ENCODE measurements at places on chromosomes 2 and 18. TPM values are rescaled to one million over a fixed set of nuclear protein-coding genes. Genes with fewer than 3 reads are reported as not detected.

DNA sequence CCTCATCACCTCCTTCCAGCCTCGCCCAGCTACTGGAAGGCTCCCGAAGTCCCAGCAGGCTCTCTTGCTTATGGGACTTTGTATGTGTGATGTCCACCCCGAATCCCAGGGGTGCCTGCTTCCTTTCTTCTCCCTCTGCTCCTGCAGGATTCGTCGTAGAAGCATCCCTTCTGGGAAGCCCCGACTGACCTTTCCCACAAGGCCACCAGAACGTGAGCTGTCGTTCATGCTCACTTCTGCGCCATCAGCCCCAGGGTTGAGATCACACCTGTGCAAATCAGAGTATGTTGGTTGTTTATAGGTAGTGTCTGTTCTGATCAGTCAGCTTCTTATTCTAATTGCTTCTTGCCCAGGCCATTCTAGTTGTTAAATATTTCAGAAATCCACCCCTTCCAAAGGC, 101.8 kb downstream of the HS1BP3 start:
- no peak overlapping the region for H3K27ac ChIP-seq
- H3K27me3 ChIP-seq: no peaks in the 10 kb centered on the region
- no peak for DNase-seq
- no peaks in the 10 kb centered on the region for H3K4me1 ChIP-seq
- H3K36me3 ChIP-seq: no peaks in the 10 kb centered on the region

GRCh38 chr2:232200195-232200594, 178.4 kb upstream of the ALPP start:
- H3K36me3 ChIP-seq: no peaks in the 10 kb centered on the region
- no peaks in the 10 kb centered on the region for H3K4me1 ChIP-seq
- no peak overlapping the region for H3K4me3 ChIP-seq
- H3K27me3 ChIP-seq: no peaks in the 10 kb centered on the region

- no peak overlapping the region for H3K27ac ChIP-seq
- no peaks in the 10 kb centered on the region for H3K27me3 ChIP-seq
- DNase-seq: no peak
- no peaks in the 10 kb centered on the region for H3K36me3 ChIP-seq
These were observed 77.0 kb downstream of the LANCL1 start for GRCh38 chr2:210399440-210400041.

- no peaks in the 10 kb centered on the region for H3K4me1 ChIP-seq
- no peak for DNase-seq
- no peaks in the 10 kb centered on the region for H3K36me3 ChIP-seq
- H3K27me3 ChIP-seq: no peaks in the 10 kb centered on the region
- H3K27ac ChIP-seq: no peak overlapping the region
These were observed 192.1 kb upstream of the CHST9 start for GRCh38 chr18:27377251-27377650.

- H3K27ac ChIP-seq: no peak overlapping the region
- H3K4me1 ChIP-seq: peaks cover 10% of the 10 kb centered on the region
- no peaks in the 10 kb centered on the region for H3K36me3 ChIP-seq
- H3K27me3 ChIP-seq: no peaks in the 10 kb centered on the region
These were observed 39.5 kb downstream of the HDAC4 start for GRCh38 chr2:239361311-239361642.

The DOCK10 gene
- 240 TPM for total RNA-seq
